Stimulated activated CD8-positive, alpha-beta memory T cell treated with anti-CD3 and anti-CD28 coated beads, Interleukin-7, amount 100 ng/mL, for 4 hours (primary cell): ENCODE measurements at places on chromosomes 5 and 9.

DNA sequence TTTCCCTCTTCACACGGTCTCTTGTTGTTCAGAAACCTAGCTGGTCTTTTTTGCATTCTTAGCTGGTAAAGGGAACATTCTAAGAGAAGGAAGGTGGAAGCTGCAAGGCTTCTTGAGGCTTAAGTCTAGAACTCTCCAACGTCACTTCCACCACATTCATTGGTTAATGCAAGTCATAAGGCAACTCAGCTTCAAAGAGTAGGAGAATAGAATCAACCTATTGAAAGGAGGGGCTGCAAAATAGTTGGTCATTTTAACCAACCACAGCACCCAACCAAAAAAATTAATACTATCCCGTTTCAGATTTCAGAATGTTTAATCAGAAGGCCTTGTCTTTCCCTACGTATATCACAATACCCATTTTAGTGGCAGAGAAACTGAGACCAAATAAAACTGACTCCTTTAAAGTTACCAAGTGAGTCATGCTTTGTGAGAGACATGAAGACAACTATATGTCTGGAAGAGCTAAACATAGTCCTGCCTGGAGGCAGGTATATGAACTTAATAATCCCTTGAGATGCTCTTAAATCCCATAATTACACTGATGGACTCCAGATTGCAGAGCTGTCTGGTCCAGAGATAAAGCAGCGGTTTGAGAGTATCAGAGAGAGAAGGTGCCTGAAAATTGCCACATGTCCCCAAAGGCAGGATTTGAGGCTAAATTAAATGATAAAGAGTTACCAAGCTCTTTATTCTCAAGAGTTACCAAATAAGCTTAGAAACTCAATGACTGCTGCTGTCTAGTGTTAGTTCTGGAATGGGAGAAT lies 14.4 kb downstream of the DOCK8 start:
- no peak for DNase-seq

DNA sequence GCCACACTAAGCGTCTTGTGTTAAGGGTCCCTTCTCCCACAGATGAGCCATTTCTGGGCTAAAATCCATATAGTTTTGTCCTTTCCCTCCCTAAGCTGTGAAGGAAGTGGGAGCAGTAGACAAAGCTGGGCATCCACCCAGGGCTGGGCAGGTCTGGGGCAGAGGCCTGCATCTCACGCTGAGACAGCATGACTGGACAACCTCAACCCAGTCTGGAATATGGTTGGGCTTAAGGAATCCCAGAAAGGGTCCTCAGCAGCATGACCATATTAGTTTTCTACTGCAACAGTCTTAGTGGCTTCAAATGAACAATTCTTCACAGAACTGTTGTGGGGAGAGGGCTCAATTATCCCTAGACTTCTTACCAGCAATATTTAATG lies 173.8 kb downstream of the AUH start:
- no peak for DNase-seq

DNA sequence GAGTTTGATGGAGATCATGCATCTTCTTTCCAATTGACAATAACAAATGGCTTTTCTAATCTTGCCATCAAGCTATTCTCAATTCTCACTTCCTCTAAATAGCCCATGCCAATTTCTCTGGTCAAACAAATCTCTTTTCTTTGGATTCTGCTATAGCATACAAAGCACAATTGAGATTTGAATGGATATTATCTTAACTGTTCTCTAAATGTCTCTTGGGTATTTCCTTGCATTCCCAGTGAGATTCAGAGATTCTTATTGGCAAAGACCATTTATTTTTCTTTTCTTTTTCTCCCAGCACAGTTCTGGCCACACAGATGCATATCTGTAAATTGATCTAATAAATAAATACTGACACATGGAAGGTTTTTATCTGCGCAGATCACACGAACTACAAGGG lies at the start of gene OR1N2:
Gene OR1N2 (plus strand): TSS at position 301 of the 400 bp plus-strand sequence. CDS start 100 bp downstream, outside the sequence.
- DNase-seq = no peak

DNA sequence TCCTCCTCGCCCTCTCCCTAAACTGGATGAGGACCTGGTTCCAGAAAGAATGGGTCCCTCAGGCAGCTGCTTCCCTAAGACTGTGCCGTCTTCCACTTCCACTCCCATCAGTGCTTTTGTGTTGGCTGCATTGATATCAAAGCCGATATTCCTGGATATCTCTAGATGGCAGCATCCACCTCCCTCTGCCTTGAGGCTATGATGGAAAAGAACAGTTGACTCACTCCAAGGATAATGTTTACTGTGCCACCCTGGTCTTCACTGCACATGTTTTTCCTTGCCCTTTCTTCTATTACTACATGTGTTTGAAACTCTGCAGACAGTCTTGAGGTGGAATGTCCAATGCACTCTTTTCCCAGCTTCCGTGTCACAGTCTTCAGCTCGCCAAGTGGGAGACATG lies 211.6 kb downstream of the MAST4 start:
- DNase-seq = no peak

DNA sequence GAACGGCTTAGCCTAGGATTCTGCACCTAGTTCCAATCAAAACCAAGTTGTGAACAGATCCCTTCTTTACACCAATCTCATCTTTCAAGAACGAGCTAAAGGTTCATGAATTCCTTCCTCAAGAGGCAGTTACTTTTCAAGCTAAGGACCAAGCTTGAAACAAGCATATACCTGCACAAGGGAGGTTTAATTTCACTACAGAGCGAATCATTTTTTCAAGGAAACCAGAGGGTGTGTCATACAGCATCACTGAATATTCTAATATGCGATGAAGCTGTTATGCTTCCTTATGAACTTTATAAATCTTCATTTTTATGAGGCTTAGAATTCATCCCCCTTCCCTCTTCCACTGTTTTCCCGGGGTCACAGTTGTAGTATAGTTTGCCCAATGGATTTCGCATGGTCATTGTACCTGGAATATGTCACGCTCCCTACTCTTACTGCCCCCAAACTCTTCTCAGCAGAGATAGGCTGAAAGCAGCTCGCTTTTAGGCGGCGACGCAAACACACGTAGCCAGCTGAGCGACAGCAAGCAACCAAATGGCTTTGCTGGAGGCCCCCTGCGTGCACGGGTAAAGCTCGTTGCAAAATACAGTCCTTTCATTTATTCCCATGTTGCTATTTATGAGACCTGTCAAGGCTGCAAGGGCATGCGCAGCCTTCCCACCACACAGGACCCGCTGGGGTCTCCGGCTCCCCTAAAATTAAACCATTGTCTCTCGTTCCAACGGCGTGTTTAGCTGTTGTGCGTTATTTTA lies 832 bp downstream of the LMBRD2 start:
- DNase-seq = peak; percentile 8

- DNase-seq = no peak
Measured at GRCh38 chr9:111621895-111622480, 9.1 kb upstream of the DNAJC25 start.

DNA sequence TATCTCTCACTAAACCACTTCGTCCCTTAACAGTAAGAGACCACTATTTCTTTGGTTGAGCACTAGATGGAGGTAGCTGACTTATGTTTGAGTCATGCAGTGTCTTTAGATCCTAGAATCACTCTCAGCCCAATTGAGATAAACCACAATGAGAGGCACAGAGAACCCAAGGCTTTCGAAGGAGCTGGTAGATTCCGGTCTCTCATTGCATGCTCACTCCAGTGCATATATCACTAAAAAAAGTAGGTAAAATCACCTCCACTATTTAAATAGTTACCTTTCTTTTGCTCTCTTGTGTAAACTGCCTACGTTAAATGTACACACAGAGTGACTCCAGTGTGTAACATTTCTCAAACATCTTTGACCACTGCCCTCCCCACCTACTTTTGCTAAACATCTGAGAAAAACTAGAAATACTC lies 27.6 kb downstream of the ACTL7A start:
- DNase-seq = no peak

DNA sequence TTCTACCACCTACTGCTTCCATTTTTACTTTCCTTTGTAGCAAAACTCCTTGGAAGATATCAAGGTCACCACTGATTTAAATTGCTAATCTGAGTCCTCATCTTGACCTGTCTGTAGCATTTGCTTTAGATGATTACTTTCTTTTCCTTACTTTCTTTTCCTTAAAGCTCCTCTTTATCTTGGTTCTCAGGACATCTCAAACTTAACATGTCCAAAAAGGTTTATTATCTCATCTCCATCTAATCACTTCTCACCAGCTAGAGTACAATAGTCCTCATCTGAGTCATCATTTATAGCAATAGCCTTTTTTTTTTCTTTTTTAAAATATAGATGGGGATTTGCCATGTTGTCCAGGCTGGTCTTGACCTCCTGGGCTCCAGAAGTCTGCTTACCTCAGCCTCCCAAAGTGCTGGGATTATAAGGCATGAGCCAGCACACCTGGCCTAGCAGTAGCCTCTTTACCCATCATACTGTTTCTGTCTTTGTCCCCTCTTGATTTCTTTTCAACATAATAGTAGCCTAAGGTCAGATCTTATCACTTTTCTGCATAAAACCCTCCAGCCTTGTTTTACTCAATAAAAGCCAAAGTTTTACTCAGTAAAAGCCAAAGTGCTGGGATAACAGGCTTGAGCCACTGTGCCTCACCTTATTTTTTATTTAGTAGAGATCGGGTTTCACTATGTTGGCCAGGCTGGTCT lies 32.9 kb upstream of the GPR21 start:
- no peak for DNase-seq

DNA sequence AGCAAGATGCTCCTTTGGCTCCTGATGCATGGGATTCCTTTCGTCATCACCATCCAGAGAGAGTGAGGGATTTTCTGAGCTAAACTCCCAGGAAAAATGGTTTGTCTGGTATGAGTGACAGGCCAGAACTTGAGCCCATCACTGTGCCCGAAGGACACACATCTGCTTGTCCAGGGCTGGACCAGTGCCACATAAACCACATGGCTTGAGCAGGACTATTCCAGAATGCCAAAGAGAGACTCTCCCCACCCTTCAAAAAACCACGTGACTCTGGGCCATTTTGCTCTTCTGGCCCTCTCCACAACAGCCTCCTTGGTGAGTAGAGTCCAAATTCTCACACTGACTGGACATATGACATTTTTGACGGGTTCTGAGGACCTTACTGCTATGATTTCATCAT lies 46.4 kb upstream of the SHC3 start:
- no peak for DNase-seq

DNA sequence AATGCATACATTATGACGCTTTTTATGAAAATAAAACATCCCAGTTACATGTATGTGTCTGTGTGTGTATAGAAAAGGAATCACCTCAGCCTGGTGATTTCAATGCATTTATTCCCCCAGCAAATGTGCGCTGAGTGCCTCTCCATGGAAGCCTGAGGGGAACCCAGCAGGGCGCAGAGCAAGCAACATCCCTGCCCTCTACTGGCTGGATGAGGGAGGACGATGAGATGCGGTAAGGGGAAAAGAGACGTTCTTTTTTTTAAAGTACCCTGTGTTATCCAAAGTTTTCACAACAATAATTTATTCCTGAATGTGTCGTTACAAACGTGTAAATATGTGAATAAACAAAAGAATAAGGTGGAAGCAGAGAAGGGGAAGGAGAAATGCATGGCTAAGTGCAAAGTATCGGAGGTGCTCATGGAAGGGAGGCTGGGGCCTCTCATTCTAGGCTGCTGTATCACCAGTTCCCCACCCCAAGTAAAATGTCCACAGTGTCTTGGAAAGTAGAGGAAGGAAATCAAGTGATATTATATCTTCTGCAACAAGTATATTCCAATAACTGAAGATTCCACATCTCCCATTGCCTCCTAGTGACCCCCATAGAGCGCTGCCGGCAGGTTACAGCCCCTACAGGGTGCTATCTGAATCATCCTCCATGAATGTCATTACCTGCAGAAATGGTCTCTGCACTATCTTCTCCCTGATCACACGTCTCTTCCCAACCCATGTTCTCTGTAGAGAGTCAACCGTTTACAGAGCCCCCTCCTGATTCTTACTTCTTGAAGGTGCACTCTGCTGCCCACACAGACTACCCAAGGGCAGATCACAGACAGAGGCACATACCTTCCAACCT lies 13.0 kb upstream of the ABLIM3 start:
- no peak for DNase-seq

- no peak for DNase-seq
Measured at GRCh38 chr9:8382777-8383527, 583.4 kb upstream of the DMAC1 start.

- no peak for DNase-seq
Measured at GRCh38 chr9:130775336-130775991, 59.6 kb upstream of the ABL1 start.

DNA sequence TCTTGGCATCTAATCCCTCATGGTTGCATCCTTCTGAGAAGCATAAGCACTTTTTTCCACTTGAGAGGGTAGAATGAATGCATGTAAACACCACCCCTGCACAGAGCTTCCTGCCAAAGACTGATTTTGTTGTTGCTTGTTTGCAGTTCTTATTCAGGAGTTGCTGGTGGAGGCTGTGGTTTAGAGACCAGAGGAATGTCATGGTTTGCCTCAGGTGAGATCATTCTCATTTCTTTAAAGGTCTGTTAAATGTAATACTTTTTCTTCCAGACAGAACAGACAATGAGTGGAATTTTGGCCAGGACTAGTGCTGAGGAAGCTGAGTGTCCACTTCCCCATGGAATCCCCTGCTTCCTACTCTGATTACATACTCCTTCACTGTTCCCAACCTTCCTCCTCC lies 3.2 kb upstream of the TNC start:
- DNase-seq = no peak

DNA sequence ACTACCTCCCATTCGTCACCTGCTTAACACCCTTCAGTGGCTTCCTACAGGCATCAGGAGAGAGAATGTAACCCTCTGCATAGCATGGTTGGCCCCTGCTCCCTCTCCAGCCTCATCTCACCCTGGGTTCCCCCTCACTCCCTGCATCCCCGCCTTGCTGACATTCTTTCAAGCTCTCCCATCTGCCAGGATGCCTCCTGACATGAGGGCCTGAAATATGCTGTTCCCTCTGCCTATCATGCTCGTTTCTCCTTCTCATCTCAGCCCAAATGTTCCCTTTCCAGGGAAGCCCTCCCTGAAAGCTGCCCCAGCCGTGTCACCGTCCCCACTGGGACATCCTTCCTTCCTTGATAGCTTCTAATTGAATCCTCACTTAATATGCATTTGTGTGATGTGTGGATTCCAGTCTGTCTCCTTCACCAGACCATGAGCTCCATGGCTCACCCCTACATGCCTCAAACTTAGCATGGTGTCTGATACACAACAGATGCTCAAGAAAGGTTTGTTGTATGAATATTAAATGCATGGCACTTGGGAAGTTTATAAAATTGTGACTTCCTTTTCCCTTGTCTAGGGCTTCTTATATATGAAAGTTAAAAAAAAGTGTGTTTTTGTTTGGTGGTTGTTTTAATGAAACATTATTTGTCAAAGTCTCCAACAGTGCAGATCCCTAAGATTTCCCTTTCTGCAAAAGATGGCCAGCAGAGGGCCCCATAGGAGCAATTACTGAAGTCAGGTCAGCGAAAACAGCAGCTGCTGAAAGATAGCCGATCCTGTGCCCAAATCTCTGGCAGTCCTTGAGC lies 7.3 kb upstream of the C5orf58 start:
- DNase-seq = peak; percentile 48

DNA sequence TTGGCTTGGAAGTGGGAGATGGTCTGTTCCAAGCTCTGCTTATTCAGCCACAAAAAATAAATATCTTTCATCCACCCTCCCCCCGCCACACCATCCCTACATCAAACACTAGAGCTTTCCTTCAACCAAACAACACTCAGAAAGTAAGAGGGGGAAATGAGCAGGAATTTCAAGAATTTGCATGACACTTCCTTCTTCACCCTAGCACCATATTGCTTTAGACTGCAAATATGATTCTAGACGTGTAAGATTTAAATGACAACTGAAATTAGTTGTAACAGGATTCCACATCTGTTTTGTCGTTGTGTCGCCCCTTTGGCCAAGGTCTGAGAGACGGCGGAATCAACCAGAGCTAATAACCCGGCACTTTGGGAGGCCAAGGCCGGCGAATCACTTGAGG lies 88.5 kb downstream of the NDFIP1 start:
- DNase-seq = no peak
